ENCODE measurements at places on chromosomes 12 and 14.

DNA sequence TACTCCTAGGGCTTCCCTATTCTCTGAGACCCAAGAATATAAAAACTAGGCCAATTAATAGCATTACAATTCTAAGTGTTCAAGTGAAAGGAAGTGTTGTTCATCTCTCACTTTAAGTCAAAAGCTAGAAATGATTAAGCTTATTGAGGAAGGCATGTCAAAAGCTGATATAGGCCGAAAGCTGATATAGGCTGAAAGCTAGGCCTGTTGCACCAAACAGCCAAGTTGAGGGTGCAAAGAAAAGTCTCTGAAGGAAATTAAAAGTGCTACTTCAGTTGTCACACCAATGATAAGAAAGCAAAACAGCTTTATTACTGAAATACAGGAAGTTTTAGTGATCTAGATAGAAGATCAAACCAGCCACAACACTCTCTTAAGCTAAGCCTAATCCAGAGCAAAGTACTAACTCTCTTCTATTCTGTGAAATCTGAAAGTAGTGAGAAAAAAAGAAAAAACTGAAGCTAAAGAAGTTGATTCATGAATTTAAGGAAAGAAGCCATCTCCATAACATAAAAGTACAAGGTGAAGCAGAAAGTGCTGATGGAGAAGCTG lies 68.9 kb downstream of the SLC6A15 start:
- no peak for DNase-seq

GRCh38 chr12:93302331-93303229 lies 75.1 kb upstream of the NUDT4 start:
- no peak for DNase-seq

DNA sequence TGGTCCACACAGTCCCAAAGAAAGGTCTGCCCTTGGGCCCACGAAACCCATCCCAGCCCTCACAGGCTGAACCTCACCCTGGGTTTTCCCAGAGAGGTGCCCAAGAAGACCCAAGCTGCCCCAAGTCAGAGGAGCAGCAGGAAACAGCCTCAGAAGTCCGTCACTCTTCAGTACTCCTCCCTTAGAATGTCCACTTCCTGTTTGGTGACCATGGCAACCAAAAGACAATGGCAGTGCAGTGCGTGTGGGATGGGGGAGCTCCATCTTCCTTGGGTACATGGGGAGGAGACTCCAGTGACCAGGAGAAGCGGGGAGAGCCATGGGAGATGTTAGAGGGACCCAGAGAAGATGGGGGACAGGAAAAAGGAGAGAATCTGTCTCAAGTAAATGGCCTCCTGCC lies 11.3 kb downstream of the SELPLG start:
- no peak for DNase-seq

DNA sequence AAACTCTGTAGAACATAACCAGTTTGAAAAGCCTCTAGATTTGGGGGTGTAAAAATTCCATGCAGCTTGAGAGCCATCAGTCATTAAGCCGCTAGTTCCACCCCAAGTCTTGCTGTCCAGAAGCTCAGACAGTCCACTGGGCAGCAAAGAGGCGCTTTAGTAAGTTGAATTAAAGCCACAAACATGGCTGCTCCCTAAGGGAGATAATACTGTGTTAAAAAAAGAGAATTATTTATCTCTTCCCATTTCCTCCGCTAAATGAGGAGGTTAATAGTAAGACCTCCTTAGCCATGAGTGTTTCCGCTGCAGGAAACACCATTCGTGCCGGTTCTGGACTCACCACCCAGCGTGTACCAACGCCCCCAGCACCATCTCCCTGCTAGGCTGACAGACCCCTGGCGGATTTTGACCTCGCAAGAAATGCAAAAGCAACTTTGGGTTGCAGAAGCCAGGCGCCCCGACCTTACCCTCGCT lies 536 bp downstream of the TM7SF3 start:
- no peak for DNase-seq

DNA sequence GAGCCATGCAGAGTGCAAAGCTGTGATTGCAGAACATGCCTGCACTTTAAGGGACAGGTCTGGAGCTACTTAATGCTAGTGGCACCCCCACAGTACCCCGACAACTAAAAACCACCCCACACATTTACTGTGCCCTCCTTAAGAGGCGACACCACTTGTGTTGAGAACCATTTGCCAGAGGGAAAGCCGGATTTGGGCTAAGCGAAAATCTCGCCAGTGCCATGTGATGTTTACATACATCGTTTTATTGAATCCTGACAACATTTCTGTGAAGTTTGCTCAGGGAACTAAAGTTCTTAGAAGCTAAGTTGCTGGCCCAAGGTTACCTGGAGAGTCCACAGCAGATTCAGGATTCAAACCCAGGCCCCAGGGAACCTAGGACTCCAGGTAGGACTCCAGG lies 119.0 kb upstream of the FKBP4 start:
- DNase-seq = no peak

DNA sequence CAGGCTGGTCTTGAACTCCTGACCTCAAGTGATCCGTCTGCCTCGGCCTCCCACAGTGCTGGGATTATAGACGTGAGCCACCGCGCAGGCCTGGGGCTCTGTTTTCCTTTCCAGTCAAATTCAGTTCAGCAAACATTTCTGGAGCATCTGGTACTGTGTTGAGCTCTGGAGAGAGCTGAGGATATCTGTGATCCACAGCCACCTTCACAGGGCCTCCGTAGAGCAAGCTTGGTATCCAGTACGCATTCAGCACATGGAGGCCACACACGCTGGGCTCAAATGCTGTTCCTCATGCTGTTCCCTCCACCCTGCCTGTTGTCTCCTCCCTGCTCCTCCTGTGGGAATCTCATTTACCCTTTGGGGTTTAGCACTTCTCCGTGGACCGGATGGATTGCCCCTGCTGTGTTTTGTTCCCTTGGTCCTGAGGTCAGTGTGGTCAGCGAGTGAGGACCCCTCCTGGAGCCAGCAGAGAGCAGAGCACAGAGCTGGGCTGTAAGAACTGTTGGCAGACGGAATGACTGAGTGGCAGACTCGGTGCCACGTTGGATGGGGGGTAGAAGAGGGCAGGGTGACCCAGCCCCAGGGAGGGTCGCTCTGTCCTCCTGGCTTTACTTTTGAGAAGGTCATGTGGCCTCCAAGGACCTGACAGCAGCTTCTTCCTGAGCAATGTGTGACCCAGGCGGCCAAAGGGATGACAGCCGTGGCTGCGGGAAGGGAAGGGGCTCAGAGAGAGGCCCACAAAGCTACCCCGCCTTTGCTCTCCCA lies 891 bp downstream of the RPS6KL1 start:
- DNase-seq = no peak

DNA sequence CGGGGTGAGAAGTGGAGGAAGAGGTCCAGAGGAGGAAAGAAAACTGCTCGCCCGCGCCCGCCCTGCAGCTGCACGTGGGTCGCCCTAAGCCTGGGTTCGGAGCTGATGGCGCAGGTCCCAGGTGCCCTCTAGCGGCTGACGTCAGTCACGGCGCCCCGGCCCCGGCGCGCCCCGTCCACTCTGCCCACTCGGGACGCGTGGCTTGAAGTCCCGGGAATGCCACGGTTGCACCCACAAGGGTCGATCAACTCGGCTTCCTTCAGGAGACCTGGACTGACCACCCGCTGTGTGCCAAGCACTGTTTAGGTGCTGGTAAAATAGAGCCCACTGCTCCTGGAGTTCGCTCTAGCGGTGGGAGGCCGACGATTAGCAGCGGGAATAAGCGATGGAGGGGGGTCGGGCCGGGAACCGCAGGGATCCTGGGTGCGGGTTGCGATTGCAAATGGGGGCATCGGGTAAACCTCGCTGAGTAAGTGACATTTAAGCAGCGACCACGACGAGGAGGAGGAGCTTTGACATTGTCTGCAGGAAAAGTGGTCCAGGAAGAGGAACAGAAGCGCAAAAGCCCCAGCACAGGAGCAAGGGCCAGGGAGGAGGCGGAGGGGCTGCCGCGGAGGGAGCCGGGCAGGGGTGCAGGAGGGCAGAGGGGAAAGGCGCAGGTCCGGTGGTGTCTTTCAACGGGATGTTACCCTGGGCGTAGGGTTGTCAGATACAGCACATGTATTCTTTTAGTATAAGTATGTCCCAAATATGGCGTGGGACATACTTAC lies 5.1 kb upstream of the ZNF839 start:
- no peak for DNase-seq
